ENCODE measurements at places on chromosomes 5 and 9.

DNA sequence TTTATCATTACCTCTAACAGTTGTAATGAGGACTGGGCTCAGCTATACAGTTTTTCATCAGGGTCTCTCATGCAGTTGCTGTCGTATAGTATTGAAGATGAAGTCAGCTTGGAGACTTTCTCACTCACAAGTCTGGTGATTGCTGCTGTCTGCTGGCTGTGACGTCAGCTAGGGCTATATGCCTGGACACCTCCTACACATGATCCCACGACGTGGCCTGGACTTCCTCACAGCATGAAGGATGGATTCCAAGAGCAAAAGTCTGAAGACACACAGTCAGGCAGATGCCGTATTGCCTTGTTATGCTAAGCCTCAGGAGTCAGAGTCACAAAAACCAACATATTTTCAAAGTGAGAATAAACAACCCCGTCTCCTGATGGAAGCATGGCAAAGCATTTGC is 193.3 kb downstream of the LURAP1L start:
- DNase-seq: no peak

GRCh38 chr5:53362521-53362941 is 117.9 kb upstream of the FST start:
- DNase-seq: no peak

- DNase-seq: no peak
Observed at GRCh38 chr9:29691145-29691544, 2117.9 kb upstream of the C9orf72 start.

DNA sequence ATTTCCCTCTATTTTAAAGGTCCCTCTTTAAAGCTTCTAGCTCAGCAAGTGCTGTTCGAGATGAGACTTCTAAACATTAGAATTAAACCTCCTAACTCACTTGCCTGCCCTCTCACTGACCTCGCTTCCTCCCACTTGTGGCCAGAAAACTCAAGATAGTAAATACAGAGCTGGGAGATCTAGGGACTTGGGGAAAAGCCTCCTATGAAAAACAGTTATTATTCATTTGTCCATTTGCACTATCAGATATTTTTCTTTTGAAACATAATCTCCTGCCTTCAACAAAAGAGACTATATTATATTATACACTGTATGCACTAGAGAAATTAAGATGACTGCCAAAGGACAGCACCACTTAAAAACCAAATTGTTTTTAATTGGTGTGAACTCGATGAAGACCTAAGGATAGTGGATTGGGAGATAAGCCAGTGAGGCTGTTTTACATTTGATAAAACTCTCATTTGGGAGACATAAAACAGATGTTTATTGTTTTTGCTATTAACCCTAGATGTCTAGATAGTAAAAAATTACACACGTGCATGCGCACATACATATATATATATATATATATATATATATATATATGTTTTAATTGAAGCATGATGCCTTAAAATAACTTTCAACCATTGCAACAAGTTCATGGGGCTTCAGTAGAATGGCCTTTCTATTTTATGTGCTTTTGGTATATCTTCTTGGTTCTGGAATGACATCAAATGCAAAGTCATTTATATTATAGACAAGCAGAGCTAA is 229.4 kb downstream of the ADAMTSL1 start:
- no peak for DNase-seq

DNA sequence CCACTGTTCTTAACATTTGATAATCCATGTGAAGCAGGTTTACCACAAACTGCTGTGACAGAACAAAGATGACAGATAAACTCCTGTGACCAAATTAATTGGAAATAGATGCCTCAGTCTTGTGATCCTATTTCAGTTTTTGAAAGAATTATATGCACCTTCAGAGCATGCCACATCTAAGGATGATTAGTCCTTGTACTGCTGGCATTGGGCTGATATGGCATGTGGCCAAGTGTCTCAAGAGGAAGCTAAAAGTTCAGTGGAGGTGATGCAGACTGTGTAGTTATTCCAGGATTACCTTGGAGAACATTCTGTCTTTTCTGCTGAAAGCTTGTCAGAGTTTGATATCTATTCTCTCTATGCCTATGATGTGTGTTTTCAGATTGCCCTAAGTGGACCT is 314.4 kb upstream of the EFNA5 start:
- DNase-seq: no peak

GRCh38 chr5:481347-481746 is 38.4 kb downstream of the EXOC3 start:
- no peak for DNase-seq

DNA sequence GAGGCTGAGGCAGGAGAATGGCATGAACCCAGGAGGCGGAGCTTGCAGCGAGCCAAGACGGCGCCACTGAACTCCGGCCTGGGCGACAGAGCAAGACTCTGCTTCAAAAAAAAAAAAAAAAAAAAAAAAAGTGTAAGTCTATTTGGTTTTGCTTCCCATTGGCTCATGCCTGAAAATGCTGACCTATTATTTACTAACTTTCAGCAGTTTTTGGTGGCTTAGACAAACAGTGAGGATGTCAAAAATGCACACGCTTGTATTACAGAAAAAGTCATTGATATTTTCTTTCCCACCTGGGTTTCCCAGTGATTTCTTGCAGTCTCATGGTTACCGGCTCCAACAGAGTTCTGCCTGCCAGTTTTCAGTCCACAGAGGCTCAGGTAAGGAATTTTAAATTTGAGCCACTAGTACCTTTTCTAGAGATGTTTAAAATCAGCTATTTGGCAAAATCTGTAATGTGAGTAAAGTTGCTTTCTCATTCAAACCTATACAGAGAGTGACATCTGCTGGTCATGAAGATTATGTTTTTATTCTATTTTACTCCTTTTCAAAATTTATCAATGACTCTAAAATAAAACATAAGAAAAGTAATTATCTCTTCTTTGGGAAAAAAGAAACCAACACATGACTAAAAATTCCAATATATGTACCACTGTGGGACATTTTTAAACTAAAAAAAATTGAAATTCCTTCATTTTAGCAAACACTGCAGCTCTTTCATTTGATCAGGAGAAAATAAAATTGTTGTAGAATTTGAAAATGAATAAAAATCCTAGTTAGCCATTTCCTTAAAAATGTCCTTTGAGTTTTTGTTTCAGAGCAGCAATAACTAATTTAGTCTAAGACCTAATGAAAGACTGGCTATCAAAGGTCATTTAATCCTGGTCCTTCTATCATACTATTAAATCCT is 8.8 kb downstream of the FAM200C start:
- DNase-seq: peak; percentile 13

DNA sequence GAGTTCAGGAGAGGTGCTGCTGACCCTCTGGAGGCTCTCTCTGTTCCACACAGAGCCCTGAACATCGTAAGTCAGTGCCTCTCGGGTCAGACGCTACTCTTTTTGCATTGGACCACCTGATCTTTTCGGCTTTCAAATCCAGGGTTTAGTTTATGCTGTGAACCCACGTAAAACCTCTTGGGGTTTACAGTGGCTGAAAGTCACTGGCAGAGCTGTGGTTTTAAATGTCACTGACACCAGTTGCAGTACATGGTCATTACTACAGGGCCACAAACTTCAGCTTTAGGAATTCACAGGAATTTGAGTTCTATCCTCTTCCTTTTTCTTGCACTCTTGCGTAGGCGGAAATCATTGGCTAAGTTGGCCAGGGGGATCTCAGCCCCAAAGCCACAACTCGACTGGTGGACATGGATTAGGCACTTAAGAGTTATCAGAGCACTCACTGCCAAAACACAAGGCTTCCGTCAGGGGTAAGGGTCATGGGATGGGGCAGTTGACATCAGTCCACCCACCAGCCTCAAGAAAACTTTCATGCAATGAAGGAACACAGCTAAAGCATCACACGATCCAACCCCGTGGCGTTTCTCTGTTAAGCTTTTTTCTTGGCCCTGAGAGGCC is 76.9 kb downstream of the SFXN1 start:
- no peak for DNase-seq

- DNase-seq: no peak
Observed at GRCh38 chr9:138098116-138098907, 220.7 kb downstream of the CACNA1B start.

- DNase-seq: no peak
Observed at GRCh38 chr5:155416765-155417164, 403.2 kb downstream of the KIF4B start.

DNA sequence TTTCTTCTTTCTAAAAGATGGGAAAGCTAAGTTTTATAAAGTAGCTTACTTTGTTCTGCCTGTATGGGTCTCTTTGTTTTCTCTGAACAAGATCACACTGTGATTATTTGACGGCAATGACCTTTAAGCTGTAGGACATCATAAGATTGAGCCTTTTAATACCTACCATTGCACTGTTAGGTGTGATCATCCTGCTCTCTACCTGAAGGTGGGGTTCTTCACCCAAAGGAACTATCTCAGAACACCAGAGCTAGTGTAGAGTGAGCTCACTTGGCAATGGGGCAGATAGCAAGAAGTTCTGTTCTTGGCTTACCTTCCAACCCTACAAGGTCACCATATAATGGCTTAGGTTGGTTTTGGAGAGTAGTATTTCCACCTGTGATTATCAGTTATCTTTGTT is 200.2 kb downstream of the SPATA31D1 start:
- no peak for DNase-seq

GRCh38 chr9:126235336-126236243 is 91.0 kb upstream of the MVB12B start:
- no peak for DNase-seq

DNA sequence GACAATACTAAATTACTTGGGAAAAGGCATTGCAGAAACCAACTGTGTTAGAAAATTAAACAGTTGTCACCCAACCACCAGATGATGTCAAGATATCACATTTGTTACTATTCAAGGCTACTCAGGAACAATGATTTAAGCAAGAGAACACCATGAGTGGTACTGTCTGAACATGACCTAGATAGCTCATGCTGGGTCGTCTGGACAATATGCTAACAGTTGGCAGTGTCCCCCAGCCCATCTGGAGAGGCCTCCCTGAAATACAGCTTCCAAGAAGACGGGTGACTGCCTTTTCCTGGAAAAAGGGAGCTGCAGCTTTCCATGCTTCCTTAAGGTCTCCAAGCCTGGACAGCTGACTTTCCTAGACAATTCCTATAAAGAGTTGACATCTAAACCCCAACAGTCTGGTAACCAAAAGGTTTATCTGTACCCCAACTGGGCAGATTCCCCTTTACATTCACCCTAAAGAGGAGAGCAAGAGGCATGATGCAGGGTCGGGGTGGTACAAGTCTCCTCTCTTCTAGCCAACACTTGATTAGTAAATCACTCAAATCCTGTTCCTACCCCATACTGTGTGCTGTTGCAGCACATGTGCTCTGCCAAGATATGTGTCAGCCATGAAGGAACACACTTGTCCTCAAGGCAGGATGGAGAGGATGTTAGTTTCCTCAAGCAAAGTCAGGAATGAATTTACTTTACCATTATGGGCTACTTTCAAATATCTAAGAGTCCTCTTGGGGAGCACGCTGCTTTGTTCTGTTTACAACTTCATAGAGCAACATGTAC is 433.0 kb downstream of the PDE4D start:
- DNase-seq: no peak

DNA sequence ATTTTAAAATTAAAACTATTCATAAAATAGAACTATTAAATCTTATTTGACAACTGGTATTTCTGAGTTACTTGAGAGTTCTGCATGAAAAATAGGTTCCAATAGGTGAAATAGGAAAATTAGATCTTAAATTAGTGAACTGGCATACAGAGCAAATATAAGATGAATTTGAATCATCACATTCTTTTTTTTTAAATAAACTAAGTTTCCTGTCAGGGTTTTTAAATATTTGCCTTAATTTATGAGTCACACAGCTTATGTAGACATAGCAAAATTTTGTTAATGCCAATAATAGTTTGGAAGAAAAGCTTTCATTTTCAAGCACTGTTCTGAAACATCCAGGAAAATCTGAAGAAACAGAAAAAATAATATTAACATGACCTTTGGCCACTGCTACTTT is 311.7 kb upstream of the HAPLN1 start:
- DNase-seq: no peak

DNA sequence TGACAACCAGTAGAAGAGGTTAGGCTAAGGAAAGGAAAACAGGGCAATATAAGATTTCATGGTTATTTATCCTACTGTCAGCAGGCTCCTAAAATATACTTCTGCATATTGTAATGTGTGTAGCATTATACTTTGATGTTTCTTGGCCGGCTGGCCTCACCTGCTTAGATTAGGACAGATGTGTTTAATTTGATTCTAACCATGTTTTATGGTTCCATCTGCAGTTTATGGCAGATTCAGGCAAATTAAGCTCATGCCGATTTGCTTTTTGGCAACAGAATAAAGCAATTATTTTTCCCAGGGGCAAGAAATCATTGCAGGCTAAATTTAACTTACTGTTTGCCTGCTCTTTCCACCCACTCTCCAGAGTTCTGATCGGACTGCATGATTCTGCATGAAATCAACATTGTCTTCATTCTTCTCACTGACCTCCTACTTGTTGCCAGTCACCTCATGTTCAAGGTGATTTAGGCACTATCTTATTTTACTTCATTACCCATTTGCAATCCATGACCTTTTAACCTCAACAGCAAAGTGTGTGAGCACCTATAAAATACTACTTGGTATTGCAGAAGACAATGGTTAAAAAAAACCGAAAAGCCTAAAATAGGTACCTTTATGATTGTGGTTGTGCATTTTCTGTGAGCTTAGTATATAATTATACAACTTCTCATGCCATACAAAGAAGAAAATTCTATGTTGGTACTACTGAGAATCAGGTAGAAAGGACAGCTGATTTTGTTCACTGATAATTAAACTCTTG is 125.2 kb downstream of the EDIL3 start:
- no peak for DNase-seq

GRCh38 chr9:127058011-127058644 is 64.3 kb downstream of the ANGPTL2 start:
- no peak for DNase-seq

GRCh38 chr9:85302938-85303756 is 438.6 kb downstream of the AGTPBP1 start:
- DNase-seq: no peak

DNA sequence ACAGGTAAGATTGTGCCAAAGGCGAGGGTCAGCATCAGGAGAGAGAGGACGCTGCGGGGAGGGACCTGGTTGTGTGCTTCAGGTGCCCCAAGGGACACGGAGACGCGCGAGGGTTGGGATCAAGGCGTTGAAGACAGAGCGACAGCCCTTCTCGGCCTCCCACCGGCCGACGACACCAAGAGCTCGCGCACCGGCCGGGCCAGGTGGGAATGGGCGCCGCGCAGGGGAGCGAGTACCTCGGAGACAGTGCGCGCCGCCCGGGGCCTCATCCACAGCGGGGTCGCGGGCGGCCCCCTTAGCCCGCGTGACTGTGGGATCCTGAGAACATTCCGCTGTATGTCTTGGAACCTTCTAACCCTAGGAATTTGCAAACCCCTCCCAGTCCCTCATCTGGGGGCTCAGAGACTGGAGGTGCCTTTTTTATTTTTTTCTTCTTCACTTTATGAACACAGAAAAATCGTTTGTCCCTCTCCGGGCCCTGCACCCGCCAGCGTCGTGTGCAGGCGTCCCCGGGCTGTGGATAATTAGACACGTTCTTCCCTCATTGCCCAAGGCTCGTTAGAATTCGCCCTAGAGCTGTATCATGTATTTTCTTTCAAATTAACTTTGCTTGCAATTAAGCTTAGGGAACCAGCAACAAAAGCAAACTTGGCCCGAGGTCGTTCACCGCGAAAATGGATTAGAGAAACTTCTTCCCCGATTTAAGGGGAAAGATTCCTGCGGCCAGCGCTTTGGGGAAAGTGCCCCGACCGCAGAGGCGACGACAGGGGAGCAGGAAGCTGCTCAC is 4.8 kb downstream of the FOXE1 start:
- DNase-seq: no peak

Data from CD14-positive monocyte (primary cell).